ENCODE measurements at places on chromosomes 6 and 20.

DNA sequence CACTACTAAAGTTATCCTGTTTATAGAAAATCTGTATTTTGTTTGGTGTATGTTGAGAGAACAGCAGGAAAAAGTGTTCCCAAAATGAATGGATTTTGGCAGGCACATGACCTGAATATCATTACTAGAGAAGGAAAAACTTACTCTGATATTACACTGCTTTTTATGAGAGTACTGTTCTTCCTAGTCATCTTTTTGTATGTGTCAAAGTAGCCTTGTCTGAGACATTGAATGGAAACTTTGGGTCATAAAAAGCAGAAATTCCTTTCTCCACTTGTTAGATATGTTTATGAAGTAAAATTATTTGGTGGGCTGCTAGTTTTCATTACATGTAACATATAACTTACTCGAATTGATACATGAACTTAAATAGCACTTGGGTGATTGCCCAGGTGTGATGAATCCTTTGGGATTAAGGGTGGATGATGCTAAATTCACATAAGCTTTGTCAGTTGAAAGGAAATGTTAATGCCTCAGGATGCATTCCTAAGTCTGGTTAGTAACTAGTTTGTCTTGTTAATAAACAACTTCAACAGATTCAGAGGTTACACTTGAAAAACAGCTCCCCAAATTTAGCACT is 206.7 kb downstream of the CENPW start:
- no peak for DNase-seq

DNA sequence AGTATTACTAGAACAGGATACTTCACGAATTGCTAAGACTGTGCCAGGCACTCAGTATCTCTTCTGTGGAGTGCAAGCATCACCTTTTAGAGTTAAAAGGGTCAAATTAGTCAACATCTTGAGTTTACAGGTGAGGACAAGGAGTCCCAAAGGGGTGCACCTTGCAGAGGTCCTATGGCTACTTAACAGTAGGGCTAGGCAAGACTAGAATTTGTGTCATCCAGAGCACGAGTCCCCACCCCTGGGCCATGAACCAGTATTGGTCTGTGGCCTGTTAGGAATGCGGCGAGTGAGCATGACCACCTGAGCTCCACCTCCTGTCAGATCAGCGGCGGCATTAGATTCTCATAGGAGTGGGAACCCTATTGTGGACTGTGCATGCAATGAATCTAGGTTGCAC is 10.5 kb upstream of the DSTN start:
- DNase-seq = no peak

DNA sequence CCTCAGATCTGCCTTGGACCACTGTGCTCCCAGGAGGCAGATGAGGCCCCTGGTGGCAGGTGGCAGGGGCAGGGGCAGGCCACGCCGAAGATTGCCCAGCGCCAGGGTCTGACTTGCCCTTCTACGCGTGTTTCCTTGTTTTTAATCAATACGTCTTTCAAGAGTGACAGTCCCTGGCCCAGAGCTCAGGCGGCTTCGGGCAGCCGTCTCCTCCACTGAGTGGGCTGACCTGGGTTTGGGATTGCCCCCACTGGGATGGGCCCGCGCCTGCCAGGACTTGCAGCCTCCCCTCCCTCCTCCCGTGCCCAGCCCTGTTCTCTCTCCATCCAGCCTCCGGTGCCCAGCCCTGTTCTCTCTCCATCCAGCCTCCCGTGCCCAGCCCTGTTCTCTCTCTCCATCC is 21.2 kb downstream of the FRMD1 start:
- no peak for DNase-seq

- no peak for DNase-seq
Measured at GRCh38 chr20:59231124-59231804, 67.6 kb downstream of the ZNF831 start.

DNA sequence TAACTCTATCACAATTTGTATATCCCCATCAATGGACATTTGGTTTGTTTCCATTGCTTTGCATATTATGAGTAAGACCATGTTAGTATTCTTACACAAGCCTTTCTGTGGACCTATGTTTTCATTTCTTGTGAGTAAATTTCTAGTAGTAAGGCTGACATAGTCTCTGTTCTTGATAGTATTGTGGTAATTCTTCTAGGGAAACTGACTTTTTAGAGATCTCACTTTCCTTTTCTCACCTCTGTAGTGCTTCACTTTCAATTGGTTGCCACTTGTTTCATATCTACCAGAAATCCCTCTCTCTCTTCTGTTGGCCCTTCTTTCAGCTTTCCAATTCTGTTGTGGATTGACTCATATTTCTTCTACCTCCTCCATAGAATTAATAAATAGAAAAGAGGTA is 8.5 kb downstream of the ISM1 start:
- no peak for DNase-seq

GRCh38 chr6:158366363-158366762 is 54.1 kb downstream of the TULP4 start:
- DNase-seq = no peak

DNA sequence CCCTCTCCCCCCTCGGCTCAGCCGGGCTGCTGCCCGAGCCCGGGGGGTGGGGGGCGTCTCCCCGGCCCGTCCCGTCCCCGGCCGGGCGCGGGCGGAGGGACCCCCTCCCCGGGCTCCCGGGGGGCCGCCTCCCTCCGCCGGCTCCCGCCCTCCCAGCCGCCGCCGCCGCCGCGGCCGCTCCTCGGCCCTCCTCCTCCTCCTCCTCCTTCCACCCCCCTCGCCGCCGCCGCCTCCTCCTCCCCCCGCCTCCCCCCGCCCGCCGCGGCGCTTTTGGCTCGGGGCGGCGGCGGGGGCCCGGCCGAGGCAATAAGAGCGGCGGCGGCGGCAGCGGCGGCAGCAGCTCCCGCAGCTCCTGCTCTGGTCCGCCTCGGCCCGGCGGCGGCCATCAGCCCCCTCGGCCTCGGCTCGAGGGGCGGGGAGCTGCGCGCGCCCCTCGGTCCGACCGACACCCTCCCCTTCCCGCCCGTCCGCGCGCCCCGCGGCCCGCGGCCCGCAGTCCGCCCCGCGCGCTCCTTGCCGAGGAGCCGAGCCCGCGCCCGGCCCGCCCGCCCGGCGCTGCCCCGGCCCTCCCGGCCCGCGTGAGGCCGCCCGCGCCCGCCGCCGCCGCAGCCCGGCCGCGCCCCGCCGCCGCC is 38.7 kb downstream of the GNAS start:
- DNase-seq = no peak

DNA sequence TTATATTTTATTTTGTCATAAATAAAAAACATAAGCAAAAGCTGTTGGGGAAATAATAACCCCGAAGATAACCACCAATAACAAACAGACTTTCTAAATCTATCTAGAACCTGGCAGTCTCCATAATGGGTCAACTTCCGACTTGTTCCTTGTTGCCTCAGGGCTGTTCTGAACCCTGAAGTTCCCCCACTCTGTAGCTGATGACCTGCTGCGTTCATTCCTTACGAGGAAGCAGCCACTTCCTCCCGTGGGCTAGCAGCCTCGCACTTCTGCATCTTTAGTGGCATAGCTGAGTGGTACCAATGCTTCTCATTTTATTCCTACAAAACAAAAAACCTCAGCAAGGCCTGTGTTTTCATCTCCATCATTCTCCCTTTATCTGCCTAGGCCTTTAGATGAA is 103.0 kb downstream of the PLEKHG1 start:
- no peak for DNase-seq

DNA sequence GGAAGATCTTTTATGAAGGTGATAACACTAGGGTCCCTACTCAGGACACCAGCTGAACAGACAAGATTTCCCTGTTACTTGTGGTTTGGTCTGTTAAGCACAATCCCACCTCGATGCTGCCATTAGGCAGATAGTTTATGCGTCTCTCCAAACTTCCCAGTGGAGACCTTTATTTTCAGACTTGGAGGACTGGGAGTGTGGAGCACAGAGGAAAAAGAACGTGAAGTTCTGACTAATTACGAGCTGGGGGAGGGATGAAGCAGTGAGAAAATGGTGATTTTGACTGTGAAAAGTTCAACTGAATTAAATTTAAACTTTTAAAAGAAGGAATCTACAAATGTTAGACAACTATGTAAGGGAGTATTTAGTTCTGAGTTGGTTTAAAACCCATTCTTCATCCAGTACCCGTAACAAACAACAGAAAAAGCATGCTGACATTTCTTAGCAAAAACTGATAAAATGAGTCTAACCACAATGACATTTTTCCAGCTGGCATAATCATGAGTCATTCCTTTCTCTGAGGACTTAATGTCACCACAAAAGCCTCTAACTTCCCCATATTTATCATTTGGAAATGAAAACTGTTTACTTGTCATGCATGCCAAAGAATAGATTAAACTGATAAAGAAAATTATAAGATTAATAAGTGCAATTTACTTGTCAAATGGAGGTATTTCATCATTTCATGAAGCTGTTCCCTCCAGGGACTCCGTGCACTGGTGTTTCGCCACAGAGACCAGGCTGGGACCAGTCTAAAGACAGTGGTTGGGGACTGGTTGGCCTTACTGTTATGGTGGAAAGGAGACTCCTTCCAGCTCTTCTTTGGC is 113.3 kb upstream of the SSTR4 start:
- no peak for DNase-seq

- DNase-seq = no peak
Measured at GRCh38 chr20:13851279-13851678, 66.5 kb downstream of the NDUFAF5 start.

DNA sequence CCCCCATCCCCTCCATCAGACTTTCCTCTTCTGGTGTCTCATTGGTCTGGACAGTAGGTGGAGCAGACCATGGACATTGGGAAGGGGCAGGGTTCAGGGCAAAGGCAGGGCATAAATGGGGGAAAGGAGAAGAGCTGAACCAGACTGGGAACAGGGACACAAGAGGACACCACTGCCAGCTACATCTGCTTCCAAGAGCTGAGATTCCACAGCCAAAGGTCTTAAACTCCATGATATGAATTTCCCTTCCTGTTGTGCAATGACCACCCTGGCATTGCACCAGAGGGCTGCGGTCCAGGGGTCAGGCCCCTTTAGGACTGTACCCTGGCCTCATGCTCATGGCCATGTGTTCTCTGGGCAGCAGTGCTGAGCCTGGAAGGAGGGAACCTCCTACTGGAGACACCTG is 137.9 kb downstream of the MAFB start:
- DNase-seq = no peak

GRCh38 chr20:56395166-56395565 is 2.7 kb downstream of the CSTF1 start:
- DNase-seq = no peak

GRCh38 chr6:107582086-107582485 is 92.2 kb downstream of the SOBP start:
- DNase-seq = no peak

DNA sequence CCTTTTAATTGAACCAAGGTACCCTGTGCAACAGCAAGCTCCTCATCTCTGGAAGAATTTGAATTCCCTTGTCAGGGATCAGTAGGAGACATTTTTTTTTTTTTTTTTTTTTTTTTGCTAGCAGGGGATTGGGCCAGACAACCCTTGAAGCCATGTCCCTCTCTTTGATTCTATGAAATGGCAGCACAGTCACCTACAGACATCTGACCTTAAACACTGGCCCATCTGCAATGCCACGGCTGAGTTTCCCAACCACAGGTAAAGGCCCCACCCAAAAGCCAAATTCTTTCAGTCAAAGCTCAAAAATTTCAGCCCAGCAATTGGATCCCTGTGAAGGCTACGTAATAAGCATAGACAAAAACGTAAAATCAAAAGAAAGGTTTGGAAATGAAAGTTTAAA is 94.2 kb downstream of the FYN start:
- no peak for DNase-seq

GRCh38 chr6:50213146-50213545 is 163.4 kb upstream of the DEFB112 start:
- no peak for DNase-seq

- no peak for DNase-seq
Measured at GRCh38 chr6:105459049-105459448, 56.2 kb upstream of the PREP start.

All from cortex of kidney (tissue), 1 donor.